ENCODE measurements at places on chromosomes 2 and 18.

GRCh38 chr2:5691221-5691984 lies 781 bp upstream of the SOX11 start:
- peak; percentile 64 for DNase-seq

- DNase-seq = peak; percentile 53
Observed at GRCh38 chr2:20156076-20156759, 68.7 kb downstream of the SDC1 start.

DNA sequence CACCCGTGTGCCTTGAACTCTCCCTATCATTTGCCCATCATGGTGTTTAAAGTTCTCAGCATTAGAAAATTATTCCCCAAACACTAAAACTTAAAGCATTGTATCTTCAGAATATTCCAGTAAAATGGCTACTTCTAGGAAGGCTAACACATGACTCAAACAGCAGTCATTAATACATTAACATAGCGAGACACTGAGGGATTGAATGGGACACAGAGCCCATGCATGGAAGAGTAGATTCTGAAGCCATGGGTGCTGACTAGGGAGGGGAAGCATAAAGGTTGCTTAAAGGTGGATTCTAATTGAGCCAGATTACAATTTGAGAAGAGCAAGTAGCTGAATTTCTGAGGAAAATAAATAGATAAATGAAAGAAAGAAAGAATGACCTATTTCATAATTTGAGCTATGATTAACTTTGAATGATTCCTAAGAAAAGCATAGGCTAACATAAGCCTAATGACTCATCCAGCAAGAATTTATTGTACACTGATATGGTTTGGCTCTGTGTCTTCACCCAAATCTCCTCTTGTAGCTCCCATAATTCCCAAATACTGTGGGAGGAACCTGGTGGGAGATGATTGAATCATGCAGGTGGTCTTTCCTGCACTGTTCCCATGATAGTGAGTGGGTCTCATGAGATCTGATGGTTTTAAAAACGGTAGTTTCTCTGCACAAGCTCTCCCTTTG lies 79.8 kb upstream of the PIK3C3 start:
- no peak for DNase-seq

GRCh38 chr2:32200814-32201213 lies 35.1 kb downstream of the SLC30A6 start:
- DNase-seq = no peak

- peak; percentile 8 for DNase-seq
Observed at GRCh38 chr18:10213526-10213925, 240.9 kb upstream of the APCDD1 start.

GRCh38 chr2:133821107-133821760 lies 253.0 kb upstream of the NCKAP5 start:
- DNase-seq = no peak

DNA sequence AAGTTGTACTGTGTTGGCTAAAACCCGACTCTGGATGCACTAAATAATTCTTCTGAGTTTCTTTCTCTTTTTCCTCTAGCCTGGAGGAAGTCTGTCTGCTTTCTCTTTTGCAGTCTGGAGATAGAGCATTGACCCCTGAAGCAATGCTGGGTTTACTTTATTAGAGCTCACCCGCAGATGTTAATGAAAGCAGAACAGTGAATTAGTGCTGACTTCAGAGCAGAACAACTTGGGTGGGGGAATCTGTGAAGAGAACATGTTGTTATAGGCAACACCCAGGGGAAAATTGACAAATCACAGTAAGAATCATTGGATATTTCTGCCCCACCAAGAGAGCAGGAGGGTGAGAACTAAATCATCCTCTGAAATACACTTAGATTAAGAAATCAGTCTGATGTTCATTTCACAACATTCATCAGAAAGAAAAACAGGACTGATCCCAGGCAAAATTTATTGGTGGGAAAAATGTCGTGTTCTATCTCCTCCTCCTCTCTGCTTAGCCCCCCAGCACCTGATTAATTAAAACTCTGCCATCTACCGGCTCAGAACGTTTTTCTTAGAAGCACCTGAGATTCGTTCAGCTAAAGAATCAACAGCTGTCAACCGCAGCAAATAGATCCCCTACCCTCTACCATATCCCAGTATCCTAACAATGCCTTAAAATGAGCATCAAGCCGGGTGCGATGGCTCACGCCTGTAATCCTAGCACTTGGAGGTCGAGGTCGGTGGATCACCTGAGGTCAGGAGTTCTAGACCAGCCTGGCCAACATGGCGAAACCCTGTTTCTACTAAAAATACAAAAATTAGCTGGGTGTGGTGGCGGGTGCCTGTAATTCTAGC lies 165.1 kb downstream of the FMNL2 start:
- peak; percentile 67 for DNase-seq

DNA sequence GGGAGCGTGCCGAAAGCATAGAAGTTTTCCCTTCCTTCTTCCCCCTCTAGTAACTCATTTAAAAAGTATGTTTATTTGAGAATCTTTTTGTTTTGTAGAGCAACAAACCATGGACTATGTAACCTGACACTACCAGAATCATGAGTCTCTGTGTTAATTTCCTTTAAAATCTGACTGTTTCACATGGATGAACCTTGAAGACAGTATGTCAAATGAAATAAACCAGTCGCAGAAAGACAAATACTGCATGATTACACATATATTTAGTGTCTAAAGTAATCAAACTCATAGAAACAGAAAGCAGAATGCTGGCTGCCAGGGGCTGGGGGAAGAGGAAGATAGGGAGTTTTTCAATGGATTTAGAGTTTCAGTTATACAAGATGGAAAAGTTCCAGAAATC lies 32.3 kb downstream of the PTPN2 start:
- DNase-seq = no peak

DNA sequence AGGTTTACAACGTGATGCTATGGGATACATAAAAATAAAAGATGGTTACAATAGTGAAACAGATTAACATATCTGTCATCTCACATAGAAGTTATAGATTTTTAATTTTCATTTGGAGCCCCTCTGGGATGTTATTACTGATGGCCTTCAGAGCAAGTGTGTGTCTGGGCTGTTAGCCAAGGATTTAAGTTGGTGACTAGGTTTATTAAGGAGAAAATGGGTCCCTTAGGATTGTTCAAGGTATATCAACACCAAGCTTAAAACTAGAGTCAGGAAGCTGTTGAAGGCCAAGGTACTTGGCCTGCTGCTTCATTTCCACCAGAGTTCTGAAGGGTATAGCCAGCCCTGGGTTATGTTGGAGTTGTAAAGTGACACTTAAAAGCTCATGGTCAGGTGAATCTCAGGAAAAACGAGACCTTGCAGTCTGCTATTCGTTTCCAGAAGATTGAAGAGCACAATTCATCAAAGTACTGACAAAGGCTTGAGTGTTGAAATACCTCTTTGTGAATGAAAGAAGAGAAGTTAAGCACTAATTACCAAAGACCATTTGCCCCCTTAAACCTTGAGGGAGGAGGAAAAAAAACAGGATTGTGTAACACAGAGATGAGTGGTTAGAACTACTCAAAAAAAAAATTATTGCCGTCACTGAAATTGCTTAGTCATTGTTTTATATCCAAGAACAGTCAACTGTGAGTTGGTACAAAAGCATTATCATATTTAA lies 48.4 kb downstream of the MAP2 start:
- DNase-seq = no peak

DNA sequence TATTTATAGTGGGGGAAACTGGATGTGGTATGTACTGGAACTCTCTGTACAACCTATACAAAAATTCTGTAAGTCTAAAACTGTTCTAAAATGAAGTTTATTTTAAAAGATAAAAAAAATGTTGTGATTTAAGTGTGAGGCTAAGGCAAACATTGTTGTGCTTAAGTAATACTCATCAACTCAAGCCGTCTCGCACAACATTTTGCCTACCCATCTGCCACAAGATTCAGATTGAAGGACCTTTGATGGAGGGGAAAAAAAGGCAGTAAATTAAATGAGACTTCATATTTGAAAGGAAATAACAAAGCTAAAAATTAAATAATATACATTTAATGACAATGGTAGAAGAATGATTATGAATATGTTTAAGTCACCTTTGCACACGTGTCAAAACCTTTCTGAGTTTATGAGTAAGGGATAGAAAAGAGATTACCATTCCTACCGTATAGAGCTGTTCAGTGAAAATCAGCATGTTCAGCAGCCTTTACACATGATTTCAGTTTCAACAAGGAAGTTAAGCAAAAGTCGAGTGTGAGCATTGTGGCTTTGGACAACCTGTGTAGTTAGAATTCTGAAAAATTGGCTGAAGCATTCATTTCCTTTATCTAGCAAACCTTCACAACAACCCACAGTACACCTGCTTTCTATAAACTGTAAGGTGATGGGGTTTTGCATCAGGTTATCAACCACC lies 499.3 kb downstream of the IRS1 start:
- DNase-seq = no peak

GRCh38 chr2:206354129-206354528 lies 79.7 kb downstream of the ZDBF2 start:
- DNase-seq = no peak

DNA sequence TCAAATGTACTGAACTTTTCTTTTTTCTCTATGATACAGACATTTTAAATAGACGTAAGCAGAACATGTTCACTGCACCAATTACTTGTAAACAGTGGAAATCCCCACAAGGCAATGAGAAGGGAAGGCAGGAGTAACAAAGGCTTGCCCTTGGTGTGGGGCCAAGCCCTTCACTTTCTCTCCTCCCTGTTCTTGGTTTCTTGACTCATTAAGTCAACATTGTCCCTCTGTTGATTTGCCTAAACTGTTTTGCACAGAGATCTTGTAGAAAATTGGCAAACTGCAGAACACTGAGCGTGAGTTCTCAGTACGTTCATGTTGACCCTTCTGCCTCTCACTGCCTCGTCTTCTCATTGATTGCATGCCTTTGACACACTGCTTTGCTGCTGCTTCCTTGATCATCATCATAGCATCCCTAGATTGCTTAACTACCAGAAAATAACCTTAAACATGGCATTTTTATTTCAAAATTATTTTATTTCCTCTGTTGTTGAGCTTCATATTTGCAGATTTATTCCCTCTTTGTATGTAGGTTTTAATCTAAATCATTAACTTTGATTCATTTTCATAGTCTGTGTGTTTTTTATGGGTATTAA lies 257.7 kb downstream of the PTGR3 start:
- DNase-seq = peak; percentile 26

GRCh38 chr2:84526562-84526961 lies 10.3 kb downstream of the DNAH6 start:
- no peak for DNase-seq

GRCh38 chr2:62196278-62196901 lies 475 bp downstream of the B3GNT2 start:
- DNase-seq = peak; percentile 47

- DNase-seq = peak; percentile 79
Observed at GRCh38 chr2:127859712-127860085, 1.7 kb upstream of the POLR2D start.

- no peak for DNase-seq
Observed at GRCh38 chr18:62558015-62558663, 35.3 kb downstream of the ZCCHC2 start.

DNA sequence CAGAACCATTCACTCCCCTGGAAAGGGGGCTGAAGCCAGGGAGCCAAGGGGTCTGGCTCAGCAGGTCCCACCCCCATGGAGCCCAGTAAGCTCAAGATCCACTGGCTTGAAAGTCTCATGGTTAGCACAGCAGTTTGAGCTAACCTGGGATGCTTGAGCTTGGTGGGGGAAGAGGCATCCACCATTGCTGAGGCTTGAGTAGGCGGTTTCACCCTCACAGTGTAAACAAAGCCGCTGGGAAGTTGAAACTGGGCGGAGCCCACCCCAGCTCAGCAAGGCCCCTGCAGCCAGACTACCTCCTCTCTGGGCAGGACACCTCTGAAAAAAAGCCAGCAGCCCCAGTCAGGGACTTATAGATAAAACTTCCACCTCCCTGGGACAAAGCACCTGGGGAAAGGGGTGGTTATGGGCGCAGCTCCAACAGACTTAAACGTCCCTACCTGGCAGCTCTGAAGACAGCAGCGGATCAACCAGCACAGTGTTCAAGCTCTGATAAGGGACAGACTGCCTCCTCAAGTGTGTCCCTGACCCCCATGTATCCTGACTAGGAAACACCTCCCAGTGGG lies 14.7 kb upstream of the TTC32 start:
- DNase-seq = no peak

DNA sequence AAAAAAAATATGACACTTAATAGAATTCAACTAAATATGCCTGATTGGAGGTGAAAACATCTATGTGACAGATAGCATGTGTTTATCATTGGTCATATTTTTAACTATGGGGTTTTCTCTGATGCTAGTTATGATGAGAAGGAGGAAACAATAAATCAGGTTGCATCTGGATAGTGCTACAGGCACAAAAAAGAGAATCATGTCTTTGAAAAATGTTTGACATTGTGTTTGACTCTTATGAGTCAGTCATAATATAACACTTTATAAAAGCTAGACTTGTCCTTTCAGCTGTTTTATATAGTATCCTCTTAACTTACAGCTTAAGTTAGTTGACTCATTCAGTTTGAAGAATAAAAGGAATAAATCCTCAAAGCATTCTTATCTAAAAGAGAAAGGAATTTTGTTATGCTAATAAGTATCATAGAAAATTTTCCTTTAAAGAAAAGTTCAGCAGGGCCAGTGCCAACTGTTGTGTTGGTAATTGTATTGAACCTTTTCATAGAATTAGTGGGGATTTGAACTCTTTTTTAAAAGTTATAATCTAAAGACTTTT lies 78.4 kb upstream of the UBXN4 start:
- DNase-seq = no peak

DNA sequence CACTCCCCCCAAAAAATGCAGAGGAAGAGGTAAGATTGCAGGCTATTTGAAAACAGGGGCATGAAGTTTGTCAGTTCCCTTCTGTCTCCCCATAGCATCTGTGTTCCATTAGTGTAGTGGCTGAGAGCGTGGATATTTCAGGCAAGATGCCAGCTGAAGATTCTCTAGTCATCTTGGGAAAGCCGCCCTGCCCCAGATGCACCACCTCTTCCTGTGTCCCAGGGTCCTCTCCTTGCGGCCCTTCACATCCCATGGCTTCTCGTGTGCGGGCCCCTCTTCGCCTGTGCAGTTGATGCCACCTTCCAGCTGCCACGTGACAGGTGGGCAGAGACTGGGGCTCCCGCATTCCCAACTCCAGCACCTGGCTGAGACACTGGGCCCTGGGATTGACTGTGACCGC lies 16.1 kb downstream of the TMEM127 start:
- no peak for DNase-seq

DNA sequence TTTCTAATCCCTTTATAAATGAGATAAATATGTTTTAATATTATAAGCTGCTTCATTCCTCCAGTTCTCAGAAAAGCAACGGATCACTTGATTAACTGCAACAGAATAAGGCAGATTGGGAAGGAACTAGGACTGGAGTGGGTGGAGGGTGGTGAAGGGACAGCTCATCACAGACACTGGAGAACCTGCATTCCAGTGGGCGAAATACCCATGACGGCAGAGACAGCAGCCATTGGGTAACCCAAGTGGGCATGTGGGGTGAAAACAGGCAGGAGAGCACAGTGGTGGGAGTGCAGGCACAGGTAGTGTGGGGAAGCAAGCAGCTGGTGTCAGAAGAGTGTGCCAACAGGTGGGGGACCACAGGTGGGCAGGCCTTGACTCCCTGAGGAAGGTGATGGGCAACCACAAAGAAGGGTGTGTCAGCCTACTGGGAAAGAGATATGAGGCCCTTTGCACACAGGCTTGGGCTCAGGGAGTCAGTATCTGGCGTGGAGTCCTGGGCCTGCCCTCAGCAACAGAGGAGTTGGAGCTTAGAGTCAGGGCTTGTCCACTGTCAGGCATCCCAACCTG lies 27.2 kb downstream of the DPYSL5 start:
- no peak for DNase-seq

Data from small intestine (tissue), 16 donors.